ENCODE measurements at places on chromosomes 13 and 19.
A peak's percentile ranks its signal among the peaks of the same experiment; 100 is the strongest.

DNA sequence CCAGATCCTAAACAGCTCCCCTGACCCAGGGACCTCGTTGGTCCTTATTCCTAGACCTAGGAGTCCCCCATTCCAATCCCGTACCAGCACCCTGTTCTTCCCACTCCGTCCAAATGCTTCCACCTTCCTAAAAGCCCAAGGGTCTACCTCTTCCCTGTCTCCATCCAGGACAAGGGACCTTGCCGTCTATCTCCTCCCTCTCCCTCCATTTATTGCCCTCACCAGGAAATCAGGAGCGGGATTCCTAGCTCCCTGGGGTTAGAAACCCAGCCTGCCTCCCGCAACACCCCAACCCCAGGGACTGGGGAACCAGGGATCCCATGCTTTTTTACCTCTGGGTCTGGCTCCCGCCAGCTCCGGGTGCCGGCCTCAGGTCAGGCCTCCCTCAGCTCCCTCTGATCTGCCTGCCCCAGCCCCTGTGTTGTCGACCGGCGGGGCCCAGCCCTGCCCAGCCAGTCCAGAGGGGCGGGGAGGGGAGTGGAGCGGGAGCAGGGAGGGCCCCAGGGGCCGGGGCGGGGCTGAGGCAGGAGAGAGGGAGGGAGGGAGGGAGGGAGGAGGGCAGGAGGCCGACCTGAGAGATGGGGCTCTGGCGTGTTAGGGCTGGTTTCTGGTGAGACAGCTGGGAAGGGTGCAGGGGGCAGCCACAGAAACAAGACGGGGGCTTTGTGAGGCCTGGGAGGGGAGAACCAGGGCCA lies at the start of gene B3GNT8:
Gene B3GNT8, minus strand, starts transcription at position 423 of the 695 bp plus-strand sequence. CDS start 596 bp downstream, outside the sequence.
- no peak for DNase-seq

- no peak for DNase-seq
These were observed 1077.6 kb downstream of the DIAPH3 start for GRCh38 chr13:59086147-59086546.

- DNase-seq = peak; percentile 78
These were observed 9.9 kb upstream of the MKNK2 start for GRCh38 chr19:2060884-2061494.

GRCh38 chr13:43732726-43733125 lies 54.0 kb downstream of the ENOX1 start:
- no peak for DNase-seq

GRCh38 chr19:48826606-48827020 lies 9.7 kb downstream of the HSD17B14 start:
- DNase-seq = no peak

- DNase-seq = peak; percentile 78
These were observed 15.8 kb downstream of the DEDD2 start for GRCh38 chr19:42201489-42202289.

DNA sequence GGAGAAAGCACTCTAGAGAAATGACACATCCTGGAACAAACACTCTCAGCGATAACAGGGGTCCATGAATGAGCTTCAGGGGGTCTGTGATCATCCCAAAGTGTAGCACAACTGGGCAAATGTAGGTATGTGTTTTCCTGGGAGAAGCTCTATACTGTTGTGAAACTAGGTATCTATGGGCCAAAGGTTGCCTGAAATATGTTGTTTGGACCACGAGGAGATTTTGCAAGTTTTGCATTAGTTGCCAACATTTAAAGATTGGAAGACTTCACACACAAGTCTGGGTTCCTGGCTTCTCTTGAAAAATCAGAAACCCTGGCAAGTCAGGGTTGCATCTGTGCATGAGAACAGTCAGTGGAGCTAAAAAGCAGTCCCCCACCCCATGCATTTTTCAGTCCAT lies 26.7 kb upstream of the POU2F2 start:
- no peak for DNase-seq

DNA sequence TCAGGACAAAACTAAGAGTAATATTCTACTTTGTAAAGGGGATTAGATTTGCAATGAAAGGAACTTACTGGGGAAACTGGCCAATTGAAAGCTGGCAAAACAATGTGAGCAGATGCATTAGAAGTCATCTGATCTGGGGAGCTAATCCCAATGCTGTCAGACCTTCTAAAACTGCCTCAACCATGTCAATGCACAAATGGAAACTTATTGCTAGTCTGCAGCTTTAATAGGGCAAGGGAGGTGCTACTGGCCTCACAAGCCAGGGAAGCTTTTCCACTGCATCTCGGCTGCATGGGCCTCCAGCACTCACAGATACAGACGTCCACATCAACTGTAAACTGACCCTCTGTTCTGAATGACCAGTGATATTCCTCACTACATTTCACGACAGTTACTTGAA lies 154.2 kb downstream of the LHFPL6 start:
- no peak for DNase-seq

DNA sequence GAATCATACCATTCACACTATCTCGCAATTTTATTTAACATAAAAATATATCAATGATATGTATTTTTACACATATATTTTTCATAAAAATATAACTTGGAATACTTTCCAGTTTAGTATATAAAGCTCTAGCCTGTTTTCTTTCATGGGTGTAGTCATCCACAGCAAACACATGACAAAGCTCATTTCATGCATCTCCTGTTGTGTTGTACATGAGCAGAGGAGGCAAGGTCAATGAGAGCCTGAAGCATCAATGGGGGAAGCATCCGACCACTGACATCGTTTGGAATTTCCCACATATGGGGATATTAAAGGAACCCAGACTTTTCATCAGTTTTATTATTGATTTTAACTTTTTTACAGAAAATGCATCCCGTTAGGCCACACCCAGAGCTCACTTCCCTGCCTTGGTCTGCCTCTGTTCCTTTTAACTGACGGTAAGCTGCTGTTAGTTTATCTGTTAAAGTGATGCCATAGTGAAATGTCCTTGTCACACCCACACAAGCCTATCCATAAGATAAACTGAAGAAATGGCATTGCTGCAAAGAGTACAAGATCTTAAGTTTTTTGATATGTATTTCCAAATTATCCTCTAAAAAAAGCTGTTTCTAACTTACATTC lies 44.0 kb downstream of the MIPEP start:
- peak; percentile 23 for DNase-seq

GRCh38 chr13:51731759-51732158 lies 72.2 kb downstream of the DHRS12 start:
- DNase-seq = no peak

DNA sequence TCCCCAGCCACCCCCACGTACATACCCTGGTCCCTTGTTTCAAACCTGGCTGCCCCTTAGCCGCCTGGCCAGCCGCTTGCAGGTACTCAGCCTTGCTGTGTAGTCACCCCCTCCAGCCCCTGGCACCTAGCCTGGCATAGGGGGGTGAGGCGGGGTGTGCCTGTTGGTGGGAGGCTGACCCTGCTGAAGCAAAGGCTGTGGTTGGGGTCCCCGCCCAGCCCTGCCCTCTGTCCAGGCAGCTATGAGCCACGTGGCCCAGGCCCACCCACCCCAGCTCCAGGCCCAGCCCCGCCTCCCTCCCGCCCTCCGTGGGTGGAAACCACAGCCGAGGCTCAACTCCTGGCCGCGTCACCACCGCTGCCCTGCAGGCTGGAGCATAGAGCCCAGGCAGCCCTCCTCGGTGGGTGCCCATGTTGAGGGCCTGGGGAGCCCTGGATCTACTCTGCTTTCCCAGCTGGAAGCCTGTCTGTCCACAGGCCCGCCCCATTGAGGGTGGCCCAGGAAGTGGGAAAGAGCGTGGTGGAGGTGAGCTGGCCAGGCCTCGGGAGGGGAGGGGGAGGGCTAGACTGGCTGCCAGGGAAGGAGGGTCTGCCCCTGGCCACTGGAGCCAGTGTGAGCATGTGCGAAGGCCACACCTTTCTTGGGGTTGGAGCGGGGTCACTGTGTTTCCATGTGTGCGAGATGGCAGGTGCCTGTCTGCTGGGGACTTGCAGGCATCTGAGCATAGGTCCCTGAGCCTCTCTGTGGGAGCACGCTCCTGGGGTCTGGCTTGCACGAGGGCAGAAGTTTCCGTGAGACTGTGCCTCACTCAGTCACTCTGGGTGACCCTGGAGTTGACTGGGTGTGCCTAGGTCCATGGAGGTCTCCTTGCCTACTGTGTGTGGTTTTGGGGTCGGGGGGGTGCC lies 31.0 kb downstream of the PAK4 start:
- DNase-seq = no peak

DNA sequence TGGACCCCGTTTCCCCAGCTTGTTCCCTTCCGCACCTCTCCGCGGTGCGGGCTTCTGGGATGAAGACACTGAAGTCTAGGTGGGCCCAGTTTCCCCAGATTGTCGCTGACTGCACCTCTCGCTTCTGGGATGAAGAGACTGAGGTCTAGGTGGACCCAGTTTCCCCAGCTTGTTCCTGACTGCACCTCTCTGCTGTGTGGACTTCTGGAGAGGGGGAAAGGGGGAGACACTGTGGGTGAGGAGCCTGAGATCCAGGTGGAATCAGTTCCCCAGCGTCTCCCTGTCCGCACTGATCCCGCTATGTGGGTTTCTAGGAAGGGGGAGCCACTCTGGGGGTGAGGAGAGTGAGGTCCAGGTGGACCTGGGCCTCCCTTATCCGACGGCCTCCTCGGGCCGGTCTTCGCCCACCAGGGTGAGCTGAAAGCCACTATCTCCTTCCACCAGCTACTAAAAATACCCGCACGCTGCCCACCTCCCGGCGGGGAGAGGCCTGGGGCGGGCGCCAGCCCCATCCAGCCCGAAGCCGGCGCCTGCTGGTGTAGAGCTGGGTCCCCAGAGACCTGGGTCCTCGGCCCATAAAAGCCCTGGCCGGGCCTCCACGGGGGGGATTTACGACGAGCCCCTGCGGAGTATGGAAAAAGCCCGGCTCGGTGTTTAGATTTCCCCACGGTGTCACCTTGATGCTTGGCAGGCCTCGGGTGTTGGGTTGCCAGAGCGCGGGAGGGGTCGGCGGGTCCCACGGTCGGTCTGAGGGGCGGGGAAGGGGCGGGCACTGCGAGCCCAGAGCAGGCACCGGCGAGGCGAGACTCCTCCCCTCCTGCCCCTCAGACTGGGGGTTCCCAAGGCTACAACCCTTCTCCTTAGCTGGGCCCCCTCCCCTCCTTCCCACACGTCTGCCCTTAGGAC lies 10.6 kb downstream of the FUT6 start:
- peak; percentile 43 for DNase-seq

GRCh38 chr13:94896238-94896637 lies 183.9 kb upstream of the SOX21 start:
- no peak for DNase-seq

DNA sequence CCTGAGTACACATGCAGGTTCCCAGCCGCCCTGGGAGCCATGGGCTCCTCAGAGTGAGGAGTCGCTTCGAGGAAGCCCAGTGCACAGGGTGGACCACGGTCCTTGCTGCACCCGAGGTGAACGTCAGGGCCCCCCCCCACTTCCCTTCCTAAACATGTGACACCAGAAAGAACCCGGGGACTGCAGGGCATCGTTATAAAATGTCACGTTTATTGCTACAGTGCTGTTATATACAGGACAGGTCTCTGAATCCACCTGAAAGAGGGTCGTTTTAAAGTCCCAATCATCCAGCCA lies 3.8 kb upstream of the UQCR11 start:
- DNase-seq = no peak

DNA sequence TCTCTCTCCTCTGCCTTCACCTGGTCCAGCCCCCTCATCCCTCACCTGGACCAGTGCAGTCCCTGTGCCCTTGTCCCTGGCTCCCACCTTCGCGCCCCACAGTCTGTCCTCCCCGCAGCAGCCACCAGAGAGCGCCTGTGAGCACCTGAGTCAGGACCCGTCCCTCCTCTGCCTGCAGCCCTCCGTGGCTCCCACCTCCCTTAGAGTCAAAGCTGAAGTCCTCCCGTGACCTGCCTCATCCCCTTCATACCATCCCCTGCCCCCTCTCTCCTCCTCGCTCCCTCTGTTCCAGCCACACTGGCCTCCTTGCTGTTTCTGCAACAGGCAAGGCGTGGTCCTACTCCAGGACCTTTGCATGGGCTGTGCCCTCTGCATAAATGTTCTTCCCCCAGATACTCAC lies 10.3 kb downstream of the CELF5 start:
- DNase-seq = no peak

- DNase-seq = no peak
These were observed 68.3 kb downstream of the SLC6A16 start for GRCh38 chr19:49256691-49257090.

- no peak for DNase-seq
These were observed 75.3 kb upstream of the GPC6 start for GRCh38 chr13:93151277-93151676.

DNA sequence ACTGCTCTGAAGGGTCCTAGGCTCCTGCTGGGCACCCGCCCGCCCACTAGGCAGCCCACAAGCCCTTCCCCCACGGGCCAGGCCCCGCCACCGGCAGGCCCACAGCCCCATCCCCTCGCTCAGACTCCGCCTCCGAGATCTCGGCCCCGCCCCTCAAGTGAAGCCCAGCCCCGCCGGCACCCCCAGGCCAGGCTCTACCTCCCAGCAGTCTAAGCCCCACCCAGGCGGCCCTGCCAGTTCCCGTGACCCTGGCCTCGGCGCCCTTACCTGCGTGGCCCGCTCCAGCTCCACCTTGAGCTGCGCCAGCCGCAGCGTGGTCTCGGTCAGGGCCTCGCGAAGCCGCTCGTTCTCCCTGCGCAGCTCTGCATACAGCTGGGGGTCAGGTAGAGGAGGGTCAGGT lies 16.3 kb downstream of the EPS8L1 start:
- DNase-seq = no peak

DNA sequence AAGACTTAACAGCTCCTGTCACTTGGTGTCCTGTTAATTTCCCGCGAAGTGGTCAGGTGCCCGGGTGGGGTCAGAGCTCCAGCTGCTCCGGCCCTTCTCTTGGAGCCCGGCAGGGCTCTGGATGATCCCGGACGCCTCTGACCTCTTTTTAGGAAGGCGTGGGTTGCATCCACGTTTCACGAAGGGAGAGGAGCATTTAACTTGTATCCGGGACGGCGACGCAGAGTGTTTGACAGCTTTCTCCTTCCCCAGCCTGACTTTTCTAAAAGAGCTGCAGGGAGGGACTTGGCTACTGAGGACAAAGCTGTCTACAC lies 656 bp downstream of the ZNF155 start:
- no peak for DNase-seq

DNA sequence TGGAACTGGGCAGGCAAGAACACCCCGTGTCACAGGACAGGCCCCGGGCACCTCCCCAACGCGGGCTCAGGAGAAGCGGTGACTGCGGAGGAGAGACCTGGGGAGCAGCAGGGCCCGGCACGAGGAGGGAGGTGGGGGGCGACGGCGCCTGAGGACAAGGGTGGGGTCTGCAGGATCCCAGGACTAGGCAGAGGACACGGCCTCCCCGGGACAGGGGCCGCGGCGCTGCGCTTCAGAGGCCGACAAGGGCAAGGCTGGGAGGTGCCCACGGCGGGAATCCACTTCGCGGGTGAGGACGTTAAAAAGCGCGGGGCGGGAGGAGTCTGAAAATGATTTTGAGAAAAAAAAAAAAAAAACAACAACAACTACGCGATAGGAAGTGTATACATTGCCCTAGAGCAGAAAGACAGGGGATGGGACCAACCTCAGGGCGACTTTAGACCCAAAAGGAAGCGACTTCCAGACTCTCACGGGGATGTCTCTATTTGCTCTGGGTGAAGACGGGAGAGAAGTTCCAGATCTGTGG lies 44.9 kb downstream of the ZNF611 start:
- no peak for DNase-seq

DNA sequence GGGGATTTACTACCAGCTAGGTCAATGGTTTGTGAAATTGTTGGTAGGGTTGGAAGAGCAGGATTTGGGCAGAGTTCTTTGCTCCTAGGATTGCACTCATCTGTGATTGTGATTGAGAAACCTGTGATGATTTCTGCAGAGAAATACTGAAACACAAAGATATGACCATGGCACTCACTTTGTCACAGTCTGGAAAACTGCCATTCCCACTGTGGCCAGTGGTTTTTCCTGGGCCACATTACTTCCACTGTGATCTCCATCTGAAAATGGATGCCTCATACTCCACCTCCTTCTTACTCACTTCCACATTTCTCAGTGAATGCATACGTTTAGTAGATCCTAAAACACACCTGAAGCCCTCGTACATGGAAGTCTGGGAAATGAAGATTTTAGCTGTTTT lies 593.2 kb downstream of the LMO7 start:
- no peak for DNase-seq
